ENCODE measurements at places on chromosomes 2 and 18.

- no peak for DNase-seq
These were observed 24.6 kb downstream of the GPR55 start for GRCh38 chr2:230900336-230900995.

DNA sequence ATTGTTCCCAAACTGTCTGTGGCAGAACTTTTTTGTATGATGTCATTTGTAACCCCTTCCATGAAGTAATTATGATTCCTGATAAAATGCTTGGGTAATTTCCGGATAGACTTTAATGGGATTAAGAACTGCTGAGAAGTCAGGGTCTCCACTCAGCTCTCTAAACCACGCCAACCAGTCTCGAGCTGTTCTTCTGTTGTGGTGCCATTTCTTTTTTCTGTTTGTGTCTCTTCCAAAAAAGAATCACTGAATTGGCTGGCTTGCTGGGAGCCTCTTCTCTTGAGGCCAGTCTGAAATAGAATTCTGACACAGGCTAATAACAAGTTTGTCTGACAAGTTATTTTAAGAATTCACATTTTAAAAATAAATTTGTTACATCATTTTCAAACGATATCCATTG is 198.9 kb downstream of the BCL2 start:
- no peak for DNase-seq

DNA sequence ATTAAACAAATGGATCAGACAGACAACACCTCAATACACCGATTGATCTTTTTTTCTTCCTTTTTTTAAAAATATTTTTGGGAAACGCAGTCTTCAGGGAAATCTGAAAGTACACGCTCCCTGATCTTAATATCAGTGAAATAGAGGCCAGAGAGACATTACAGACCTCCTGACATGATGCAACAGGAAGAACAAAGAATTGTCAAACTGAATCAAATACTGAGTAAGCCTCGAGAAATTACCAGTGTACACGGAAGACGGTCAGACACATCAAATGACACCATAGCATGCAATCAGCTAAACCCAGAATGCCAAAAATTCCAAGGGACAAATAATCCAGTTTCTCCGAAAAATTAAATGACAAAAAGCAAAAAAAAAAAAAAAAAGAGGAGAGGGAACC is 80.2 kb upstream of the NFU1 start:
- DNase-seq: no peak

DNA sequence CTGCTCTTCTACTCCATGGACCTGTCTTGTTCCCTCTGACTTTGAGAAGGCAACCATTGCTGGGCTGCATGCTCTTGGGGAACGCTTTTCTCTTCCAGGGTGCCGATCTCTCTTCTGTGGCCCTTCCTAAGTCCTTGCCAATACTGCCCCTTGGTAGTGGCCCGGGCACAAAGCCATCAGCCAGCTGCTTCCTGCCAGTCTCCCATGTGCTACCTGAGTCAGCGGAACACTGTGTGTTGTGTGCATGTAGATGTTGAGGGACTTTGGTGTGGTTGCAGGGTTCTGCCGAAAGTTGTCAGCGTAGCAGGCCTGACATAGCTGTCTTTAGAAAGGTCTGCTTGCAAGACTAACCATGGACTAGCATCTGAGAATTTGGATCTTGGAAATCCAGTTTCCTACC is 35.4 kb downstream of the MGAT5 start:
- no peak for DNase-seq

DNA sequence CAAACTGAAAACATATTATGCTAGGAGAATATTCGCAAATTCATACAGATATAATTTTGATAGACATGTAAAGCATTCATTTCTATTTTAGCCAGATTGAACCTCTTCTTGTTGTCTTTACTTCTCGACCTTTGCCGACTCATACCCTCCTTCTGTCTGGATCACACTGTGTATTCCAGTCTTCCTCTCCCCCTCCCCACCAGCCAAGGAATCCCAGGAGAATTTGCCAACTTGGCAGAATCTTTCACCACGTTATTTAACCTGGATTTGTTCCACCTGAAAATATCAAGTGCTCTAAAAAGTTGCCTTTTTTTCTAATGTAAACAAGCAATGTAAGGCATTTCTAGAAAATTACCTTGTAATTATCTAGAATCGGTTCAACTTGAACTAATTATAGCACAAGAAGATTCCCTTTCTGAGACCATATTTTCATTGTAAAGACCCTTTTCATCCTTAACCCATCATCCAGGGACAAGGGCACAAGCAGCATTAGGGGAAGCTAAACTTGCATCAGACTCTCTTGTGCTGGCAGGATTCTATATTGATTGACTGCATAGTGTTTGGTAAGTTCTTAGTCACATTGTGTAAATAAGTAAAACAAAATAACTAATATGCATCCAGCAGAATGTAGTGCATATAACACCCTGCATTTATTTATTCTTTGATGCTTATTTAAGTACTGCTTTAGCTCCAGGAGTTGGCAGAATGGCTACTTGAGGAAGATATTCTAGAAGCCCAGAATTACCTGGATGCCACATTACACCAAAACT is 1328.7 kb upstream of the NXPH2 start:
- no peak for DNase-seq

DNA sequence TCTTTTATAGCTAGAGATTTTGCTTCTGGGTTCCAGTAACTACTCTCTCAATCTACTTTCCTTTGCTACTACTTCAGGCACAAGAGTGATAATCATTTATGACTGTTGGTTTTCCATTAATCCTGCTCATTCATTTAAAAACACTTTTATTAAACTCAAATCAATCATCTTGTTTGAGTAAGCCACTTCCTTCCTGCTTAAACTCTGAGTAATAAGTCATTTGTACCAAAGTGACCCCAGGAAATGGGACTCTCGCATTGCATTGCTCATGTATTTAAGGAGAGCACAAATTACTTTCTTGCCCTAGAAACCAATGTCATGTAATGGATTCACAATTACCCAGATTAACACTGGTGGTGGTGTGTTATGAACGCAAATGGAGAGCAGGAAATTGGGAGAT is 270.7 kb upstream of the HNMT start:
- DNase-seq: no peak

GRCh38 chr2:144607891-144608521 is 88.1 kb upstream of the ZEB2 start:
- DNase-seq: no peak

GRCh38 chr2:119174216-119174992 is 15.9 kb upstream of the C1QL2 start:
- peak; percentile 21 for DNase-seq

GRCh38 chr2:149873936-149874335 is 286.4 kb upstream of the MMADHC start:
- no peak for DNase-seq

DNA sequence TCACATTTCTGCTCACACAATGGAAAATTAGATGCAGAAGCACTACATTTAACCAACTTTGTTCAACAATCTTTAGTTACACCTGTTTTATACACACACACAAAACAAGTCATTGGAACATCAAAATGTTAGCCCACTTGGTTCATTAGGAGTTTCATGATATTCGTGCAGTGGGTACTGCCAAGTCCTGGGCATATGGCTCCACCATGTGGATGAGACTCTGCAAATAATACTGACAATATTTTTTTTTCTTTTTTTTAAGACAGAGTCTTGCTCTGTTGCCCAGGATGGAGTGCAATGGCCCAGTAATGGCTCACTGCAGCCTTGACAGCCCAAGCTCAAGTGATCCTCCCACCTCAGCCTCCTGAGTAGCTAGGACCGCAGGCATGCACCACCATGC is 34.5 kb upstream of the GRB14 start:
- no peak for DNase-seq

DNA sequence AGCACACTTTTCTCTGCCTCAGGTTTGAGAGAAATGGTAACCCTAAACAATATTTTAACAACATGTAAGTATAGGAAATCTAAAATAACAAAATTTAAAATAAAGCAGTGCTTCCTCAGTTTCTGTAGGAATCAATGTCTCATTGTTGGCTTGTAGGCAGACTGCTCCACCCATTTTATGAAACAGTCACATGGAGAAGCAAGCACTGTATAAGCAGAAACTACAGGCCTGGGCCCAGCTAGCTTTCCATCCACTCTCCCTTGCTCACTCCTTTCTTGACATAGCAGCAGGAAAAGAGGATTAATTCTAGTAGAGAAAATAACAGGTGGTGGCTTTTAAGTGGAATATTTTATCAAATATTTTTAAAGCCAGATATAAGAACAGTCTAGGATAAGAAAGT is 97.2 kb downstream of the PLEKHM3 start:
- DNase-seq: no peak

DNA sequence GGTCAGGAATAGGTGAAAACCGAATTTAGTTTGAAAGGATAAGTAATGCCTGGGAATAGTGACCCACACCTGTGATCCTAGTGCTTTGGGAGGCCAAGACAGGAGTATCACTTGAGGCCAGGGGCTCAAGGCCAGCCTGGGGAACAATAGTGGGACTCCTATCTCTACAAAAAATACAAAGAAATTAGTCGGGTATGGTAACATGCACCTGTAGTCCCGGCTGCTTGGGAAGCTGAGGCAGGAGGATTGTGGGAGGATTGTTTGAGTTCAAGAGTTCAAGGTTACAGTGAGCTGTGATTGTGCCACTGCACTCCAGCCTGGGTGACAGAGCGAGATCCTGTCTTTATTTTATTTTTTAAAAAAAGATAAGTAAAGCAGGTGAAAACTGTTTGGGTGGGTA is 3.8 kb upstream of the MYO1B start:
- no peak for DNase-seq

DNA sequence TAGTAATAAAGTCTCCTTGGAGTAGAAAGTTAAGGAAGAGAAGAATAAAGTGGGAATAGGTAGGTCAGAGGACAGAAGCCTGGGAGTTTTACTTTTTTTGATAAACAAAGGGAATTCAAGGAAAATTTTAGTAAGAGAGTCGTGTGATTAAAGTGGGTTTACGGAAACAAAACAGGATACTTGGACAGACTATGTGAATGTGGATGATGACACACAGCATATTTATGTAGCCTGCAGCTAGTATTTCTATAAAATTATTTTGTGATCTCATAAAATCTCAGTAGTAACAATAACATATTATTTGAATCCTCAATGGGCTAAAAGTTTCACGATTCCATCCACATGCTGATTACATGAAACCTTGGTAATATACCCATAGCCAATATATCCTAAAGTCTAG is 450.7 kb upstream of the PIK3C3 start:
- no peak for DNase-seq

- no peak for DNase-seq
These were observed 221.5 kb upstream of the SLC35G4 start for GRCh38 chr18:11387880-11388279.

DNA sequence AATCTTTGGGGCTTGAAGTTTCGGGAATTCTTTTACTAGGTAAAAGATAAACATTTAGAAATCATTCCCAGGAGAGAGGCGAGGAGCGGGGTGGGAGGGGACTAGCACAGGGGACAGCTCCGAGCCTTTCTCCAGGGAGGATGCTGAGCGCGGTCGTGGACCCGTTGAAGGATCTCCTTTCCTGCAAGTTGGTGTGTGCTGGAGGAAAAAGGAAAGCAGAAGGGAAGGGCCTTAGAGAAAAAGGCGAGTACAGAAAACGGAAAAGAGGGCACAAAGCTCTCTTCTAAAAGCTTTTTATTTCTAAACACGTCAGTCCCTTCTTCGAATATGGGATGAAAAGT is 640 bp downstream of the SLC39A6 start:
- no peak for DNase-seq

- no peak for DNase-seq
These were observed 19.5 kb downstream of the NFE2L2 start for GRCh38 chr2:177245010-177245422.

DNA sequence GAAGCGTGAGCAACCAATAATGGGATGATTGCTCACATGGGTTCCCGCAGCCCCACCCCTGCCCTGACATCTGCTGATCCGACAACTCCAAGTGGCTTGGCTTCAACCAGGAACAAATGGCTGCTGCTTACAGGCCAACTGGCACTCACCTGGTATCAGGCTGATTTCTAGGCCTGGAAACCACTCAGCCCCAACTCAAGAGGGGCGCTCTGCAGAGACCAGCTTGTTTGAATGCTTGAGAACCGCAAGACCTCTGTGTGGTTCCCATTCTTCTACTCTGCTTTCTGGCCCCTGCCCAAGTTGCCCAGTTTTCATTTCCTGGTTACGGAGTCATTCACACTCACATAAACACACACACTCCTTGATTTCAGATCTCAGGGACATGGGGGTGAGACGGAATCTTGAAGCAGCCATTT is 52.0 kb downstream of the TNP1 start:
- DNase-seq: no peak

DNA sequence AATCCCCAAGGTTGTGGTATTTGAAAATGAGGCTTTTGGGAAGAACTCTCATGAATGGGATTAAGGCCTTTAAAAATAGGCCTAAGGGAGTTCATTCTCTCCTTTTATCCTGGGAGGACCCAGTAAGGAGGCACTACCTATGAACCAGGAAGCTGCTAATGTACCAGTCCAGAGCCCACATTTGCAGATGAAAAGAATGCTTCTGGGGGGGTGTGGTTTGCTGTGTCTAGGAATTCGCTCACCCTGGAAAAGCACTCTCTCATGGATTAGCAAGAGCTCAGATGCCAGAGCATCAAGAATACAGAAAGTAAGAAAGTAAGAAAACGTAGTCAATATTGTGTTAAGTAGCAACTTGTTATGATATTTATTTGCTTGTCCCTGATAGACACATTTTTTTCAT is 785.7 kb upstream of the GYPC start:
- DNase-seq: no peak

- DNase-seq: no peak
These were observed 448 bp downstream of the IMPA2 start for GRCh38 chr18:11981543-11982366.
